ENCODE measurements at places on chromosomes 6 and 20.

- DNase-seq: no peak
These were observed 744 bp downstream of the STAU1 start for GRCh38 chr20:49187330-49187850.

GRCh38 chr6:14059791-14060436, 57.7 kb upstream of the CD83 start:
- no peak for DNase-seq

GRCh38 chr6:8558953-8559352, 123.6 kb upstream of the SLC35B3 start:
- DNase-seq: no peak

GRCh38 chr6:143376861-143377260, 73.6 kb downstream of the ADAT2 start:
- DNase-seq: no peak
